ENCODE measurements at places on chromosomes 1 and 21. TPM values are rescaled to one million over a fixed set of nuclear protein-coding genes. Genes with fewer than 3 reads are reported as not detected.

Gene INSRR
- total RNA-seq, result not detected

Gene OR10J1
- not detected for total RNA-seq

Gene FAAH
- 20.8 TPM for total RNA-seq

Gene LCE3D
- total RNA-seq, result not detected

Gene GPR37L1
- total RNA-seq, result 0.07 TPM

Gene BEND5
- 0.07 TPM for total RNA-seq

Gene MTHFR
- 13.8 TPM for total RNA-seq

Gene CFHR2
- total RNA-seq, result not detected

Gene SPRR2A
- 8.3 TPM for total RNA-seq

Gene DDR2
- total RNA-seq, result 1.1 TPM

Gene GALE
- 105 TPM for total RNA-seq

Gene KIF21B
- total RNA-seq, result 0.56 TPM

Gene BGLAP
- not detected for total RNA-seq

Gene OR6Y1
- not detected for total RNA-seq

Gene ANGPTL1
- not detected for total RNA-seq

Gene HSPB7
- total RNA-seq, result not detected

Gene VTCN1
- 0.35 TPM for total RNA-seq

Gene CD1E
- total RNA-seq, result not detected

Gene CCDC181
- total RNA-seq, result 0.51 TPM

Measured in airway epithelial cell (primary cell).